ENCODE measurements at places on chromosomes 11 and 22. TPM values are rescaled to one million over a fixed set of nuclear protein-coding genes. Genes with fewer than 3 reads are reported as not detected.

PLEKHB1 gene
- total RNA-seq, result 4.1 TPM

DNA sequence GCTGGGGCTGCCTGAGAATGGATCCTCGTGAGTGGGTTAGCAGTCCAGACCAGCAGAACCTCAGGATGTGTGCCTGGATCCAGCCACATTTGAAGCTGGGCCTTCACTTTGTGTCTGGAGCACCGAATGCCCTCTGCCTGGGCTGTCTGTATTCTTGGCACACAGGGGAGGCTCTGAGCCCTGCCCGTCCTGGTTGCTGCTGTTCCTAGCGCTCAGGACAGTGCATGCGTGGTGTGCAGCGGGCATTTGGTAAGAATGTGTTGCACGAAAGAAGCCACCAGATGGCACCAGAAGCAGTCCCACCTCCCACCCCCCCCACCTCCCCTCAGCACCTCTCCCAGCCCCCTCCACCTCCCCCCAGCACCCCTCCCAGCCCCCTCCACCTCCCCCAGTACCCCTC is 4.1 kb upstream of the MAPK11 start:
- DNase-seq, result peak; percentile 31

DNA sequence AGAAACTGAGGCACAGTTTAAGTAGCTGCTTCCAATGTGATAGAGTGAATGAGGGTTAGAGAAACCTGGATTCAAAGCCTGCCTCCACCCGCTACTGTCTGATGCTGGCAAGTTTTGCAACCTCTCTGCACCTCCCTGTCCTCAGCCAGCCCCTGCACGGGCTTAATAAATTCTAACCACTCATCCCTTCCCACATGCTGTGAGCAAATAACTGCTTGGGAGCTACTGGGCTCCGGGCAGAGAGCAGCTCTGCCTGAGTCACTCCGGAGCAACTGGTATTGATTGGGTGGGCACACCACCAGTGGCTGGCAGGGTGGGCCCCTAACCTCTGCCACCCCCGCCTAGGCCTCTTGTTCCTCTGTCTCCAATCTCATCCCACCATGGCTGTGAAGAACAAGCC is 104.3 kb upstream of the SYT13 start:
- no peak for DNase-seq

DNA sequence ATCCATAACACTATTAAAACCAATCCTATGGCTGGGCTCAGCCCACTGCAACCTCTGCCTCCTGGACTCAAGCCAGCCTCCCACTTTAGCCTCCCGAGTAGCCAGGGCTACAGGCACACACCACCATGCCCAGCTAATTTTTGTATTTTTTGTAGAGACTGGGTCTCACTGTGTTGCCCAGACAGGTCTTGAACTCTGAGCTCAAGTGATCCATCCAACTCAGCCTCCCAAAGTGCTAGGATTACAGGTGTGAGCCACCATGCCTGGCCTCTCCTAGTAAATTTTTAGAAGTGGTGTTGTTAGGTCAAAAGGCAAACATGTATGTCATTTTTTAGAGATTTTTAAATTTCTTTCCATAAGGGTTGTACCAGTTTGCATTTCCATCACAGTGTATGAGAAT is 14.2 kb downstream of the F2 start:
- DNase-seq, result no peak

GRCh38 chr22:27218012-27218920 is 560.9 kb downstream of the MIAT start:
- no peak for DNase-seq

GRCh38 chr22:36546932-36547331 is 18.0 kb upstream of the EIF3D start:
- DNase-seq, result no peak

DNA sequence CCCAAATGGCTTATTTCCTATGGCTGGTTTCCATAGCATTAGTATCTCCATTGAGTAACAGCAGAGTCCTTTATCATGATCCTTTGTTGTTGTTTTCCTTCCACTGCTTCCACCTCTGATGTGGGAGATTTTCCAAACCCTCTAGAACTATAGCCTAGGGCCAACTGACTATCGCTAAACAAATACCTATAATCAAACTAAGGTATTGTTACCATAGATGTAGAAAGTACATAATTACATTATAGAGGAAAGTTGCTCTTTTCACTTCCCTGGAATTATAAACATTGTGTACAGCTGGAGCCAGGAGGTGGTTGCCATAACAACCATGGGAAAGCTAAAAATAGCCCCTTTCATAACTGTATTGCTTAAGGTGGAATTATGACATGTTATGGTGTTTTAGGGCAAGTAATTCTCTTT is 47.0 kb upstream of the ALKBH3 start:
- DNase-seq, result no peak

GRCh38 chr22:44172370-44173108 is 8.2 kb upstream of the PARVG start:
- DNase-seq, result peak; percentile 51

DNA sequence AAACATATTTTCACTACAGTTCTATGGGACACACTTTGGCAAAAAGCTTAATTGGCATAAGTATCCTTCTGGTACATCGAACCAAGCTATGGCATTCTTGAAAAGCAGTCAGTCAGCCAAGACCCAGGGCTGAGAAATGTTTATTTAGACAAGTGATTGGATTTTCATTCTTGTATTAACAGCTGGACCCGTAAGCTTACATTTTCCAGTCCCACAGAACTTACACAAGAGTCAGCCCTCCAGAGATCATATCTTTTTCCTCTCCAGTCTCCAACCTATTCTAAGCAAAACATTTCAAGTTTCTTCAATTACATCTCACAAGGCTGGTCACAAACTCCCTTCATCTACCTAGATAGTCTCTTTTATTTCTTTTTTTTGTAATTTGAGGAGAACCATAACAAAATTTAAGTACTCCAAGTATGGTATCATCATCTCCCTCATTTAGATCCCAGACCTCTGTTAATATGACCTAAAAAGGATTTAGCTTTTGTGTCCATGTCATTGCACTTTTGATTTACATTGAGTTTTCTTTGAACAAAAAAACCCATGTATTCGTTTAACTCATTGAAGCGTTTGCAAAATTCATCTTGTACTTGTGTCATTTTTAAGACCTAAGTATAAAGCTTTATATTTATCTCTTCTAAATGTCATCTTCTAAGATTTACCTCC is 67.9 kb upstream of the GRK3 start:
- DNase-seq, result no peak

EXPH5 gene
- 3.1 TPM for total RNA-seq

Measured in occipital lobe (tissue), 3 donors.